ENCODE measurements at places on chromosomes 2 and 18.

- no peak for DNase-seq
These were observed at the start of gene EVA1A for GRCh38 chr2:75560768-75561565. EVA1A (minus strand) TSS chr2:75560939; CDS start chr2:75518140, 42,799 bp downstream.

DNA sequence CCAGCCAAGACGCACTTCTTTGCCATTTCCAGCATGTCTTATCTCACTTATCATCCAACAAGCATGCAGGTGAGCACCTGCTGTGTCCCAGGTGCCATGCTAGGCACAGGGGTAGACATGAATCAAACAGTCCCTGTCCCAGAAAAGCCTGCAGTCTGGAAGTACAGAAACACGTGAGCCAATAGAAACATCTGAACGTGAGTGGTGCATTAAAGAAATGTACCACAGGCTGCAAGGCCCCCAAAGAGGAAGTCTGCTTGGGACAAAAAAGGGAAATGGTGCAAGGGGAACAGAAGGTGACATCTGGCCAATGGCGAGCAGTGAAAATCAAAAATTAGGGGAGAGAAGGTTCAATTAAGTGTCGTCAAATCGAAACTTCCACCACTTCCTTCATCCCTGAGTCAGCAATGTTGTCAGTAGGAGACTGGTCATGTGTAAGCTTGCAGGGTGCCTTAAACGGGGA is 17.6 kb upstream of the TMEM247 start:
- no peak for DNase-seq

- no peak for DNase-seq
These were observed 903.8 kb downstream of the SLC4A3 start for GRCh38 chr2:220531216-220531615.

DNA sequence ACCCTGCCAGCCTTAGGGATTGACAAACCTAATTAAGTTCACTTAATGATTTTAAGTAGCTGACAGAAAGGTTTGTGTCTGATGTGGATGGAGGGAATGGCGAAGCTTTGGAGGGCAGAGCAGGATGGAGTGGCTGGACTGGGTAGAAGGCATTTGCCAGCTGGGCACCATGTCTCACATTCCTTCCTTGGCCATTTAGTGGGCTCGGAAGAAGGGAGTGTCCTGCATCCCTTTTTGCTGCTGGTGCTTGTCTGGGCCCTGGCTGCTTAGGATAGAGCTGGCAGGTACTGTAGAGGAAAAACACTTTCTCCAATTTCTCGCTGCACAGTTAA is 166.7 kb downstream of the CLIP4 start:
- DNase-seq = no peak

GRCh38 chr2:231388725-231389346 is 6.7 kb upstream of the B3GNT7 start:
- DNase-seq = no peak

DNA sequence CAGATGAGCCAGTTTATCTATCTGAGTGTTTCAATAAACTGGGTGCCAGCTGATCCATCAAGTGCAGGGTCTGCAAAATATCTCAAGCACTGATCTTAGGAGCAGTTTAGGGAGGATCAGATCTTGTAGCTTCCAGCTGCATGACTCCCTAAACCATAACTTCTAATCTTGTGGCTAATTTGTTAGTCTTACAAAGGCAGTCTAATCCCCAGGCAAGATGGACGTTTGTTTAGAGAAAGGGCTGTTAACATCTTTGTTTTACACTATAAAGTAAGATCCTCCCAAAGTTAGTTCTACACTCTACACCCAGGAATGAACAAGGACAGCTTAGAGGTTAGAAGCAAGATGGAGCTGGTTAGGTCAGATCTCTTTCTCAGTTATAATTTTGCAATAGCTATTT is 28.7 kb upstream of the HNMT start:
- DNase-seq = no peak

Data from DMS 273 treated with DMSO at 0.1 percent for 48 hours (cell line).